Fibroblast of the conjunctiva (primary cell): ENCODE measurements at places on chromosomes 1 and 21.

DNA sequence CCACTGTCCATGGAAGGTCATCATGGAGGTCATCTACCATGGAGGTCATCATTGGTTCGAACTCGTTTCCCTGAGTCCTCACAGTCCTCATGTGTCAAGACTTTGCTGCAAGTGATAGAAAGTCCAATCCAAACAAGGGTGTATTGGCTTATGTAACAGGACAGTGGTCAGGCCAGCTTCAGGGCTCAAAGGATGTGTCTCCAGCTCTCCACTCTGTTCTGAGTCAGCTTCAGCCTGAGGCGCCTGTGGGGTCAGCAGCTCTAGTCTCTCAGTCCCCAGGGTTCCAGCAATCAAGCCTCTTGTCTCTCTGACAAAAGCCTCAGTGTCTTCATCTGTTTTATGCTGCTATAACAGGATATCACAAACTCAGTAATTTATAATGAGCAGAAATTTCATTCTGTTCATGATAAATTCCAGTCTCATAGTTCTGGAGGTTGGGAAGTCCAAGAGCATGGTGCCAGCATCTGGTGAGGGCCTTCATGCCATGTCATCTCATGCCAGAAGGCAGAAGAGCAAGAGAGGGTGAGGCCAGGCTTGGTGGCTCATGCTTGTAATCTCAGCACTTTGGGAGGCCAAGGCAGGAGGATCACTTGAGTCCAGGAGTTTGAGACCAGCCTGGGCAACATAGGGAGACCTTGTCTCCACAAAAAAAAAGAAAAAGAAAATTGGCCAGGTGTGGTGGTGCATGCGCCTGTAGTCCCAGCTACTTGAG lies 19.5 kb downstream of the A3GALT2 start:
- no peak for DNase-seq

GRCh38 chr1:200627575-200628222 lies 7.1 kb upstream of the KIF14 start:
- no peak for DNase-seq

DNA sequence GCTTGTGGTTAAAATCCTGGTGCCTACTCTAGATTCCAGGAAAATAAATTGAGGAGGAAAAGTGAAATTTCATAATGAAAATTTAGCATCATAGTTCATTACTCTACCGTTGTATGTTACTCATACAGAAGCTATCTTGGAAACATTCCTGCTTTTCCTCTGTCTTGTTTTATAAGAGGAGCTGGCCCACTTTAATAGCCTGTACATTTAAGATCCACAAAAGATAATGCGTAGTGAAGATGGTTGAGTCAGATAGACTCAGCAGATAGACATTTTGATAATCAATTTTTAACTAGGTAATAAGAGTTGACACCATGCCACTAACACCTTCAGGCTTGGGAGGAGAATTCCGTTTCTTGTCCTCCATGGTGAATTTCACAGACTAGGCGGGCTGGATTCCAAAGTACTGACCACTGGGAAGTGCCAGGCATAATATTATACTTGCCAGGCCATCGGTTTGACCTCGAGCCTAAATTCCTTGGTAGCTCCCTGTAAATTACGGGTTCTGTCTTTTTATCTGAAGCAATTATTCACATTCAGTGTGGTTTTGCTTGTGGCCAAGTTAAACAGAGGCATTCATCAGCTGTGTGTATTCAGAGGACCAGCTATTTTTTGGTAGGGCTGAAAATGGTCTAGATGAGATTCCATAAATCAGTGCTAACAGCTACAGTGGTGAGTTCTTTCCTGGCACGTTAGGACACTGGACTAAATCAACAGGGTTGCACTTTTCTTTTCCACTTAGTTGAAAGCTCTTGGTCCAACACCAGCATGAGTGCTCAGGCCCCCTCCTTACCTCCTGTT lies 111.9 kb upstream of the KAZN start:
- DNase-seq = peak; percentile 63

GRCh38 chr1:50989694-50990093 lies 19.6 kb downstream of the CDKN2C start:
- DNase-seq = no peak

DNA sequence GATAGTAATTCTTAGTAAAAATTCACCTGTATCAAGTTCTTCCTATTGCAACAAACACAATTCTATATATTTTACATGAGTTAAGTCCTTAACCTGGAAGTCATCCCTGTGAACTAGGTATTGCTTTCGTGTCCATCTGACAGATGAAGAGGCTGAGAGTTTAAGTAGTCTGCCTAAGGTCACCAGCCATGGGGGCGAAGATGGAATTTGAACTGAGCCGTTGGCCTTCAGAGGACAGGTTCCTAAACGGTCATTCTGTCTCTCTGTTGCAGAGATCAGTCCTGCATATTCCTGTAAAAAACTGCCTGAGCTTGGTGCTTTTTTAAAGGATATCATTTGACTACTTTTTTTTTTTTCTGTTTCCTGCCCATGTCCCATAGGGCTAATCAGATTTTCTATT lies 10.2 kb upstream of the POFUT2 start:
- DNase-seq = no peak

DNA sequence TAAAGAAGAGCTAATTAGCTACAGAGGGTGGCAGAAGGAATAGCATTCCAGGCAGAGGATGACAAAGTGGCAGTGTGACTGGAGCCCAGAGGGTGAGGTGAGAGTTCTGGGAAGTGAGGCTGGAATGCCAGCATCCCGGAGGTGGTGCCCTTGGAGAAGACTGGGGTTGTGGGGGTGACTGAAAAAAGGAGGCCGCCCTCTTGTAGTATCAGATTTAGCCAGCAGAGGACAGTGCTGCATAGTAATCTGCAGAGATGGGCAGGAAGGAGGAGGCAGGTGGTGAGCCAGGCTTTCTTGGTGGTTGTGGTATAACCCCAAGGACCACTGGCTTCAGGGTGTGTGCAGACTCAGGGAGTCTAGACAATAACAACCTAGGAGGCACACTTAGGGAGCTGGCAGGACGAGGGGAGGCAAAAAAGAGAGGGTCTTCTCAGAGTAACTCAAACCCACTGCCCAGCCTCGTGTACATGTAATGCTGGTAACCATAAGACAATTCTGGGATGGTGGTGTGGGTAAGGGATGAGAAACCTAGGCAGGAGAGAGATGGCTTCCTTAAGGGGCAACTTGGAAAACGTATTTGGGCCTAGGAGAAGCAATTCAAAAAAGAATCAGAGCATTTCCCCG lies 30.5 kb downstream of the MROH7 start:
- peak; percentile 18 for DNase-seq

GRCh38 chr1:19973616-19974015 lies 5.8 kb downstream of the PLA2G2A start:
- DNase-seq = no peak

DNA sequence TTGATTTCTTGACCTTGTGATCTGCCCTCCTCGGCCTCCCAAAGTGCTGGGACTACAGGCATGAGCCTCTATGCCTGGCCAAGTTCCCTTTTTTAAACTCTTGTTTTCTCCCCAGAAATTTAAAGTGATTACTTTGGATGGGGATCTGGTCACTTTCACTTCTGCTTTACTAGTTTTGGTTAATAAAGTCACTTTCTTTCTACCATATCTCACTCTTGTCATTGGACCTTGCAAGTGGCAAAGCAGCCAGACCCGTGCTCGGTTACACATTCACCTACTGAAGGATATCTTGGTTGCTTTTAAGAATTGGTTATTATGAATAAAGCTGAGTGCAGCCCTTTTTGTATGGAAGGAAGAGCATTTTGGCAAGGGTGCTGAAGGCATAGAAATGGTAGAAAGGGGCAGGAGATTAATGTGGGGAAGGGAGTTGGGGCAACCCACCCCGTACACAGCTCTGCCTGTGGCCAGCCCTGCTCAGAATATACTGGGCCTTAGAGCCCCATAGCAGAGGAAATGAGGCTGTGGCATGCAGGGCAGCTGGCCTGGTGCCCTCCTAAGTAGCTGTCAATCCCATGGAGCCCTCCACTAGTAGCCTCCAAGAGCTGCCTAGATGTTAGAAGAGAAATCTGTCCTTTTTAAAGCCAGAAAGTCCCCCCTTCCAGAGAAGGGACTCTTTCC lies 40.7 kb downstream of the CD2 start:
- DNase-seq = no peak

DNA sequence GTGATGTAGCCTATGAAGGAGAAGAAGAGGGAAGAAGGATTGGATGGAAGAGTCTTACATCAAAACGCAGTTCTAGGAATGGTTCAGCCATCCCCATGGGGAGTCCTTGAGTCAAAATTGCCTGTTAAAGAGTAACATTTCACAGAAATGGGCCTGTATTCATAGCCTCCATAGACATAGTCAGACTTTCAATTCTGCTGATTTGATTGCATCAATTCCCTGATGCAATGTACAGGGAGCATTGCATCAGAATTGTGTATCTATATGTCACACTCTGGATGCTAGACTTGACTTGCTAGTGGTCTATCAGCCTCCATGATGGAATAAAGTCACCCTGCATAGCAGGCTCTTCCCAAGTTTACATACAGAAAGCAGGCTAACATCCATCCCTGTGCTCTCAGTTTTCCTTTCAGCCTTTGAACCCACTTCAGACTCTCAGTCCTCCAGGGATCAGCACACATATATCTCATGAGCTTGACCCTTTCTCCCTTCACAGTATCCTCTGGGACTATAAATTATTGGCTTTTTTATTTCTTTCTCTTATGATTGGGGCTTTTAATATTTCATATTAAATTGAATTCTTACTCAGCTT lies 1111.7 kb upstream of the B3GALT2 start:
- DNase-seq = no peak

- no peak for DNase-seq
These were observed 772 bp downstream of the UCK2 start for GRCh38 chr1:165828103-165828668.

- DNase-seq = no peak
These were observed 2112.9 kb downstream of the NCAM2 start for GRCh38 chr21:23111070-23111600.

- DNase-seq = no peak
These were observed 1.2 kb downstream of the LRP8 start for GRCh38 chr1:53326598-53327181.

GRCh38 chr1:56798053-56798471 lies 21.1 kb downstream of the FYB2 start:
- no peak for DNase-seq

- no peak for DNase-seq
These were observed 134.2 kb upstream of the CYYR1 start for GRCh38 chr21:26707246-26707645.

DNA sequence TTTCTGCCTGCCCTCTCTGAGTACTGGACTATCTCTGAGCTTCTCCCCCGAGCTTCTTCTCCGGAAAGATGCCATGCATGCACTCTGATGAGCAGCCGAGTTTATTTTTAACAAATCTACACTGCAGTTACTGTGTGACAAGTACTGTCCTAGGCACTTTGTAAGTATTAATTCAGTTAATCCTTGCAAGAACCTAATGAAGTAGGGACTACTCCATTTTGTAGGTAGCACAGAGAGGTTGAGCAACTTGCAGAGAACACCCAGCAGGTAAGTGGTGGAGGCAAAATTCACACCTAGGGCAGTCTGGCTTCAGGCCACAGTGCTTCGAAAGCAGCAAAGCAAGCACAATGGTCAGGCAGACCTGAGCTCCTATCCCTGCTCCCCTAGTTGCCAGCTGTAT lies 3.8 kb upstream of the TAL1 start:
- no peak for DNase-seq

- DNase-seq = no peak
These were observed 12.4 kb downstream of the ATP1A2 start for GRCh38 chr1:160127865-160128523.

- no peak for DNase-seq
These were observed 73.9 kb downstream of the KCNJ6 start for GRCh38 chr21:37842163-37842919.

DNA sequence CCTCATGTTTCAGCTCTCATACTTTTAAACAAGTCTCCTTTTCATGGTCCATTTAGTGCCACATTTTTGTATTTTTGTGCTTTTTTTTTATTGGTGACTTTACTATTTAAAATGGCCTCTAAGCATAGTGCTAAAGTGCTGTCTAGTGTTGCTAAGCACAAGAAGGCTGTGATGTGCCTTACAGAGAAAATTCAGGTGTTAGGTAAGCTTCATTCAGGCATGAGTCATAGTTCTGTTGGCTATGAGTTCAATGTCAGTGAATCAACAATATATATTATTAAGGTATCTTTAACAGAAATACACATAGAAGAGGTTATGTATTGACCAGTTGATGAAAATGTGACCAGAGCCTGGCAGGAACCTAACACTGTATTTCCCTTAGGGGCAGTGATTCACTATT lies 12.8 kb upstream of the FUBP1 start:
- no peak for DNase-seq

GRCh38 chr1:191609305-191609704 lies 549.0 kb upstream of the RGS18 start:
- no peak for DNase-seq

GRCh38 chr21:23861911-23862504 lies 1745.3 kb downstream of the MRPL39 start:
- DNase-seq = no peak

DNA sequence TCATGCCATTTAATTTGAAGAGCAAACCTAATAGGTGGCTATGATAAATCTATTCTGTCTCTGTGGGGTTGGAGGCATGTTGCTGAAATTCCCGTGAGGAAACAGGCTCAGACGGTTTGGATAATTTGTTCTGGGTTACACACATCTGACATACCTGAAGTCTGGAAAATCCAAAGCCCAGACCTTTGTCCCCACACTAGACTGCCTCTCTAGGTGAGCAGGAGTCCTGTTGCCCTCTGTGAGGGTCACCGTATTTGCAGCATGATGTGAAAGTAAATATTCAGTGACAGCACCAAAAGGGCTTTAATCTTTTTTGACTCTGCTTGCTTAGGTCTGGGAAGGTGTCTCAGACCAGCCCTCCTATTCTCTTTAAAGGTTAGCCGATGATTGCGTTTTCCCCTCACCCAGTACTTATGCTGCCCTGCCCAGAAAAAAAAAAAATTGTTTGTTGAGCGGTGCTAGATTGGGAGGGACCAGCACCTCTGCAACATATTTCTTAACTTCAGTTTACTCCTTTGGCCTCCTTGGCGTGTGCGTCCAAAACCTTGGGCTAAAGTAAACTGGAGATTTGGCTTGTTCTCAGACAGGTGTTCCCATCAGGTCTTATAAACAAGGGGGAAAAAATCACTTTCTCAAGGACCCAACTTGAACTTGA lies 67.0 kb downstream of the CACHD1 start:
- no peak for DNase-seq
